ENCODE measurements at places on chromosomes 13 and 19.

- DNase-seq: no peak
Measured at GRCh38 chr19:9009935-9010651, at the start of gene MUC16. Gene MUC16 (minus strand): TSS chr19:9010409.

GRCh38 chr19:1271528-1272422 lies 2.6 kb downstream of the CIRBP start:
- DNase-seq: no peak

DNA sequence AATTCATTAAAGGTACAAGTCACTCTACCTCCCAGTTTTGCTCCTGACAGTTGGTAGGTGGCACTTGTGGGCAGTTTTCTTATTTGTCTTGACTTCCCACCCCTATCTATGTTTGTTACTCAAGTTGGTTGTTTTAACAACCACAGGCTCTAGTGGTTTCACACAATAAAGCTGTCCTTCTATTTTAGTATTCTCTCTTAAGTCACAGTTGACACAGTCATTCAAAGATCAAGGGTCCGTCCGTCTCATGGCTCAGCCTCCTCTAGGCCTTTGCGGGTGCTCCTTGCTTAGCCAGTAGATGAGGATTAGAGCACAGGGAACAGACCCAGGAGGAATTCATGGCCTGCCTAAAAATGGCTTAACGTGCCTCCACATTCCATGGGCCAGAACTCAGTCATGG lies 573.7 kb downstream of the IRS2 start:
- no peak for DNase-seq

DNA sequence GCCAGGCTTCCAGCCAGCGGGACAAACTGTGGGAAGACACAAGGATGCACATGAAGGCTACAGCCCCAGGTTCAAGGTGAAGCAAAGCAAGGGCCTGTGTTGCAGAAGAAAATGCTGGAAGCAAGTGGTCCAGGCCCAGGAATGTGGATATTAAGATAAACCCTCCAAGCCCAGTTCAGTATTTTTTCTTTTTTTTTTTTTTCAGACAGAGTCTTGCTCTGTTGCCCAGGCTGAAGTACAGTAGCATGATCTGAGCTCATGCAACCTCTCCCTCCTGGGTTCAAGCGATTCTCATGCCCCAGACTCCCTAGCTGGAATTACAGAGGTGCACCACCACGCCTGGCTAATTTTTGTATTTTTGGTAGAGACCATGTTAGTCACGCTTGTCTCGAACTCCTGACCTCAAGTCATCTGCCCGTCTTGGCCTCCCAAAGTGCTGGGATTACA lies 4.4 kb downstream of the PRDX2 start:
- DNase-seq: no peak

GRCh38 chr13:77833331-77833863 lies 85.2 kb downstream of the EDNRB start:
- no peak for DNase-seq

GRCh38 chr13:23552661-23553060 lies 17.6 kb upstream of the TNFRSF19 start:
- DNase-seq: no peak

- DNase-seq: no peak
Measured at GRCh38 chr19:14516048-14516534, 2.1 kb downstream of the DNAJB1 start.

DNA sequence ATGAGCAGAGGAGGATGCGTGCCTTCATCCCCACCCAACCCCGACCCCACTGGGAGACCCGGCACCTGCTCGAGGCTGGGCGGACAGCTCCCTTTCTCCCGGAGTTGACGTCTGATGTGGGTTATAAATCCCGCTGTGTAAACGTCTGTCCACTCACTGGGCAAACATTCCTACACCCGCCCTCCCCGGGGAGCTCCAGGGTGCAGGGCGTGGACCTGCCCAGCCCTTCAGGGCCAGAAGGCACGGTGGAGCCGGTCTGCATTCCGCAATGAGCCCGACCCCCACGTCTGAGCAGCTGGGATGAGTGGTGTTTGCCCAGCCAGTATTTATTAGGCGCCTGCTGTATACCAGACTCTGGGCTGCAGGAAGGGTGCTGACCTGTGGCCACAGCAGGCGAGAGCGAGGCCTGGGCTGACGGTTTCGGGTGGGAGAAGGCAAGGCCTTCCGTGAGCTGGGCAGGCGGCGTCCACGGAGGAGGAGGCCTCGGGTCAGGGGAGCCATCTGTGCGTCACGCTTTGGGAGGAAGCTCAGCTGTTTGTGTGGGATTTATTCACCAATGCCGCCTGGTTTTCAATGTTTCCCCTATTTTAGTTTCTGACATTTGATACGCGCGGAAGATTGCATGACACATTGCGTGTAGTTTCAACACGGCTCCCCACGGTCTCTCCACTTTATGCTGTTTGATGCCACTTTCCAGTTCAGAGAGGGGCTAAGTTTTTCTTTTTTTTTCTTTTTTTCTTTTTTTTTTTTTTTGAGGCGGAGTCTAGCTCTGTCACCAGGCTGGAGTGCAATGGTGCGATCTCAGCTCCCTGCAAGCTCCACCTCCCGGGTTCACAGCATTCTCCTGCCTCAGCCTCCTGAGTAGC lies 2.0 kb downstream of the MISP start:
- no peak for DNase-seq

DNA sequence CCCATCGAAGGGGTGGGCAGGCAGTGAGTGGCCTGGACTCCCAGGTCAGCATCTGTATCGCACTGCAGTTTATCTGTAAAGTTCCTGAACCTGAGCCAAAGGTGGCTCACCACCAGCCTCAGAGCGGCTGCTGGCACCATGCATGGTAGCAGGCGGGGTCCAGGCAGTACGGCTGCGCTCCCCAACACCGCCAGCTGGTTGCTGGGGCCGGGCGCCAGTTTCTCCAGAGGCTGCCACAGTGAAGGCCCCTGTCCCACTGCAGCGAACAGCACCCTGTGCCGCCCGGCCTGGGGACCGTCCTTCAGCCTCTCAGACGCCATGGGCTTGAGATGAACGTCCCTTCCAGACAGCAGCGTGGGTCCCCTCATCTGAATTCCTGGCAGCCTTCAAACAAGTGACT lies 109.8 kb downstream of the KDM4B start:
- no peak for DNase-seq

GRCh38 chr13:98972627-98973026 lies 5.2 kb downstream of the DOCK9 start:
- no peak for DNase-seq

DNA sequence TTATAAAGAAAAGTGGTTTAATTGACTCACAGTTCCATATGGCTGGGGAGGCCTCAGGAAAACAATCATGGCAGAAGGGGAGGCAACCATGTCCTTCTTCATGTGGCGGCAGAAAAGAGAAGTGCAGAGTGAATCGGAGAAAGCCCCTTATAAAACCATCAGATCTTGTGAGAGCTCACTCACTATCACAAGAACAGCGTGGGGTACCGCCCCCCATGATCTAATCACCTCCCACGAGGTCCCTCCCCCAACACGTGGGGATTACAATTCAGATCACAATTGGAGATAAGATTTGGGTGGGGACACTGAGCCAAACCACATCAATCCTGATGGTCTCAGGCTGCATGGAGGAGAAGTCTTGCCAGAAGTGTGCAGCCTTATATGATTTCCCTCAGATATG lies 26.0 kb downstream of the TM9SF2 start:
- no peak for DNase-seq

- no peak for DNase-seq
Measured at GRCh38 chr19:49887037-49887664, 9.5 kb downstream of the IL4I1 start.

DNA sequence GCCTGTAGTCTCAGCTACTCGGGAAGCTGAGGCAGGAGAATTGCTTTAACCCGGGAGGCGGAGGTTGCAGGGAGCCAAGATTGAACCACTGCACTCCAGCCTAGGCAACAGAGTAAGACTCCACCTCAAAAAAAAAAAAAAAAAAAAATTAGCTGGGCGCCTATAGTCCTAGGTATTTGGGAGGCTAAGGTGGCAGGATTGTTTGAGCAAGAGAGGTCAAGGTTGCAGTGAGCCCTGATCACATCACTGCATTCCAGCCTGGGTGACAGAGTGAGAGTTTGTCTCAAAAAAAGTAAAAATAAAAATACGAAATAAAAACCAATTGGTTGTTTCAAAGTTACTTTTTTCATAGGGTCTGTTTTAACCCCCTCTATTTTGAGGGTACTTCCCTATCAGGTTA lies 1.3 kb upstream of the LMNB2 start:
- DNase-seq: no peak

- no peak for DNase-seq
Measured at GRCh38 chr13:37484056-37484455, 114.5 kb downstream of the POSTN start.

- DNase-seq: no peak
Measured at GRCh38 chr19:1384478-1385110, 887 bp downstream of the NDUFS7 start.

GRCh38 chr19:52034051-52034728 lies 6.0 kb upstream of the ZNF614 start:
- DNase-seq: no peak

GRCh38 chr19:34237283-34237682 lies 17.1 kb upstream of the GARRE1 start:
- no peak for DNase-seq

DNA sequence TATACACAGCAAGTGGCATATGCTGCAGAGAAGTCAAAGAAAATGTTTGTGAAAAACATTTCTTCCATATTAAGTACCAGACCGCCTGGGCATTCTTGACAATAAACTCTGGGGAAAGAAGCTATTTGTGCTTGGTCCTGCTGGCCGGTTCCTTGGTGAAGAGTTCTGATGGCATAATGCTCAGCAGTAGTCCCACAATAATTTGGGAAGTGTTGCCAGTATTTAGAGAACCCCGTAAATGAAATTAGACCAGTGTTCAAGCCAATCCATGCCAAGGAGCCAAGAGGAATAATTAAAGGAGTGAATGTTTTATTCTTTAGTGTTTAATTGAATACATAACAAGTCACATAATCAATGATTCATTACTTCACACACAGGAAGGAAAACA lies 6.3 kb downstream of the KCTD12 start:
- DNase-seq: no peak

- DNase-seq: no peak
Measured at GRCh38 chr13:51475727-51476501, 23.1 kb upstream of the INTS6 start.

GRCh38 chr19:20237773-20238623 lies 71.0 kb downstream of the ZNF486 start:
- no peak for DNase-seq

DNA sequence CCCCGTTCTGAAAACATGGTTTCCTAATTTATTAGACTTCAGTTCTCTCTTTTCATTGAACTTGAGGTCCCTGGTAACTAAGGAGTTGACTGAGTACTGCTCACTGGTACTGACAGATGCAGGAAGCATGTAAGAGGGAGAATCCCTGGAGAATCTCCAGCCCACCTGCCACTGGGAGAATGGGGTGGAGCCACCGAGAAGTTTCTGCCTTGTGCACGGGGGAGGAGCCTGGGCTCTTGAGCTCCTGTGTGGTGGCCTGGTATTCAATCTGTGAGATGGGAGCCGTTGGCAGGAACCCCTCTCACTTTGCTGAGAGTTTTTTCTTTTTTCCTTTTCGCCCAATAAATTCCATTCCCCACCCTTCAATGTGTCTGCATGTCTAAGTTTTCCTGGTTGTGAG lies 13.2 kb upstream of the AKAP11 start:
- DNase-seq: no peak

DNA sequence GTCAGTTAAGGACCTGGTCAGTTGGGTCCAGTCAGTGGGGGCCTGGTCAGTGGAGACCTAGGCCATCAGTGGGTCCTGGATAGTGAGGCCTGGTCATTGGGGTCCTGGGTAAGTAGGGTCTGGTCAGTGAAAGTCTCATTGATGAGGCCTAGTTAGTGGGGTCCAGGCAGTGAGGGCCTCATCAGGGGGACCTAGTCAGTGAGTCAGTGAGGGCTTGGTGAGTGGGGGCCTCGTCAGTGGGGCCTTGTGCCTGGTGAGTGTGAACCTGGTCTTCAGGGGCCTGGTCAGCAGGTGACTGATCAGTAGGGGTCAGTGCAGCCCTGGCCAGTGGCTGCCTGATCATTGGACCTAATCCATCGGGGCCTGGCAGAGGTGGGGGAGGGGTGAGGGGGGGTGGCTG lies 42.6 kb upstream of the TPM4 start:
- no peak for DNase-seq

DNA sequence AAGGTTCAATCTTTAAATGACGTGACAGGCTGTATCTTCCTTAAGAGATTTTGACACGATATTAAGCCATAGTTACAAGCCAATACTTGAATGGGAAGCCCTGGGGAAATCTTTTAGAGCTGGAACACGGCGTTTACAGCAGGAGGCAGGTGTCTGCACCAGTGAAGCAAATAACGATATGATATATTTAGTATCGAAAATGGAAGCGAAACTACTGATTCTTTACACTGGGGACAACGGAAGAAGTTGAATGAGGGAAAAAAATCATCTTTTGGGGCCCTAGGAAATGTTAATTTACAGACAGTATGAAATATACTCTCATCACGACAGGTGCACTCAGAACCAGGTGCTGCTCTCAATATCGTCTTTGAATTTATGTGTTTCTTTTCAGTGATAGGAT lies 793.9 kb upstream of the PCDH20 start:
- DNase-seq: no peak

DNA sequence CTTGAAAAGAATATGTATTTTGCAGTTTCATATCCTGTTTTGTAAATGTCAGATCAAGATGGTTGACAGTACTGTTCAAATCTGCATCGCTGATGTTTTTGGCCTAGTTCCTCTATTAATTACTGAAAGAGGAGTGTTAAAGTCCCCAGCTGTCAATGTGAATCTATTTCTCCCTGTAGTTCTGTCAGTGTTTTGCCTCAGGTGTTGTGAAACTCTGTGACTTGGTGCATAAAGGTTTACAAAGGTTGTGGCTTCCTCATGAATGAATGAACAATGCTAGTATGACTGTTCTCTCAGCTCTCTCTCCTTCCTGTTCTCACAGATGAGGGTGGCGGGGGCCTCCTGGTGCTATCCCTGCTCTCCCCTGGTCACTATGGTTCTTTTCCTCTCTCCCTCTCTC lies 142.4 kb downstream of the MYCBP2 start:
- DNase-seq: no peak

- no peak for DNase-seq
Measured at GRCh38 chr19:53982611-53983010, 8.8 kb upstream of the CACNG6 start.

DNA sequence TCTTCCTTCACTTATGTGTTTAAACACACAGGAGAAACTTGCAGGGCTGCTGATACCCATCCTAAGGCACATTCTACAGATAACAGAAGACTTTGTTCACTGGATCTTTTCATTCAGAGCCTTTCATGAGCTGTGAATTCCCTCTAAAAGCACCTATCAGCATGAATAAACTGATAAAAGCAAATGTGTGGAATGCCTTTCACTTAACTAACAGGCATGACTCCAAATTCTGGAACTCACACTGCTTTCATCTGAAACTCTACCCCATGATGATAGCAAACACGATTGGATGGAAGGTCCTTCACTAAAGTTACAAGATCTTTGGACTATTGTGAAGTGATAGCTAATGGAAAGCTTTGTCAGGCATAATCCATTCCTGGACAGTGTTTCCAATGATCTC lies 457.3 kb downstream of the EFNB2 start:
- no peak for DNase-seq

DNA sequence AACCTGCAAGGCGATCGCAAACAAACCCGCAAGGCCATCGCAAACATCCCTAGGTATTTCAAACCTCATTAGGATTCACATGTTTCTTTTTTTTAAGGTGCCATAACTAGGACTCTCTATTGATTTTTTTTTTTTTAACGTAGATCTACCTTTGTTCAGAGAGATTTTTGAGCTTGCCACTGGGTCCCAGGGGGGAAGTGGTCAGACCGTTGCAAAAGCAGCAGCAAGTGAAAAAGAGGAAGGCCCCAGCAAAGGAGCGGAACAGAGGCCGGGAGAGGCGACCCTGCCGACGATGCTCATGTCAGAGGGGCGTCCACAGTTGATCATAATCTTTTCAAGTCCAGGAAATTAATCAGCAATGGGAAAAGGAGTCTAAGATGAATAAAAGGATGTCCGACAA lies 32.7 kb upstream of the FLT1 start:
- no peak for DNase-seq

Data from SK-N-MC (cell line).